Heart right ventricle (tissue), 16 donors: ENCODE measurements at places on chromosomes 12 and 14.

GRCh38 chr14:65159281-65160062, 57.2 kb upstream of the MAX start:
- no peak for DNase-seq

GRCh38 chr14:93975791-93976476, 436 bp downstream of the ASB2 start:
- no peak for DNase-seq

GRCh38 chr12:120846721-120847120, 57.4 kb downstream of the SPPL3 start:
- no peak for DNase-seq

DNA sequence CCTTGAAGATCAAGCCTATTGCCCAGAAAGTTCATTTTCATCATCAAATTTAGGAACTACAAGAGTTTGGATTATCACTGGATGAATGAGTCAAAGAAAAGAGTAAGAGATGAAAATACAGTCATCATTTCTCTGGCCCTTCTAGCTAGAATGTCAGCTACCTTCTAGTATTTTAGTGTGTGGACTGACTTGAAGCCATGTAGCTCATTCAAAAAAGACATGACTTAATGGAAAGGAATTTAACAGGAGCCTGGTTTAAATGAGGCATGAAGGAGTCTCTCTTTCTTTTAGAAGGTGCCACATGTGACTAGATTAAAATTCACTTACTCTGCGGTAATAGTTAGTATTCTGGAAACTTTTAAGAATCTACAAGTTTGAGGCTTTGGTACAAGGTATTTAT, 7.1 kb downstream of the PTHLH start:
- no peak for DNase-seq

- no peak for DNase-seq
These were observed 30.5 kb upstream of the C12orf71 start for GRCh38 chr12:27112871-27113270.

DNA sequence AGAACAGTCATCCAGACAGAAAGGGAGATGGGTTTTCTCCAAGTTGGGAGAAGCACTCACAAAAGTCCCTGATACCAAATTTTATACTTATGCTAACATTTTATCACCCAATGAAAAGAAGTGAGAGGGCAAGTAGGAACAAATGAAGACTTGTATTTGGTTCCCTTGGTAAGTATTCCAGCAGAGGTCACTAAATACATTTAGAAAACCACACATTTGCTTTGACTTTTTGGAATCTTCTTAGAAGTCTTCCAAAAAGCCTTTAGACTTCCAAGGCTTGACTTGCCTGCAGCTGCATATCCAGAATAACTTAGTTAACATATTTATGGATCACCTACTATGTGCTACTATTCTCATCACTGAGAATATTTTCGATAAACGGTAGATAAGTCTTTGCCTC, 3.1 kb upstream of the GYS2 start:
- DNase-seq = no peak

- DNase-seq = no peak
These were observed 302.0 kb upstream of the SYT1 start for GRCh38 chr12:78562368-78563205.

- no peak for DNase-seq
These were observed 341.7 kb downstream of the TMEM121 start for GRCh38 chr14:105867961-105868599.

DNA sequence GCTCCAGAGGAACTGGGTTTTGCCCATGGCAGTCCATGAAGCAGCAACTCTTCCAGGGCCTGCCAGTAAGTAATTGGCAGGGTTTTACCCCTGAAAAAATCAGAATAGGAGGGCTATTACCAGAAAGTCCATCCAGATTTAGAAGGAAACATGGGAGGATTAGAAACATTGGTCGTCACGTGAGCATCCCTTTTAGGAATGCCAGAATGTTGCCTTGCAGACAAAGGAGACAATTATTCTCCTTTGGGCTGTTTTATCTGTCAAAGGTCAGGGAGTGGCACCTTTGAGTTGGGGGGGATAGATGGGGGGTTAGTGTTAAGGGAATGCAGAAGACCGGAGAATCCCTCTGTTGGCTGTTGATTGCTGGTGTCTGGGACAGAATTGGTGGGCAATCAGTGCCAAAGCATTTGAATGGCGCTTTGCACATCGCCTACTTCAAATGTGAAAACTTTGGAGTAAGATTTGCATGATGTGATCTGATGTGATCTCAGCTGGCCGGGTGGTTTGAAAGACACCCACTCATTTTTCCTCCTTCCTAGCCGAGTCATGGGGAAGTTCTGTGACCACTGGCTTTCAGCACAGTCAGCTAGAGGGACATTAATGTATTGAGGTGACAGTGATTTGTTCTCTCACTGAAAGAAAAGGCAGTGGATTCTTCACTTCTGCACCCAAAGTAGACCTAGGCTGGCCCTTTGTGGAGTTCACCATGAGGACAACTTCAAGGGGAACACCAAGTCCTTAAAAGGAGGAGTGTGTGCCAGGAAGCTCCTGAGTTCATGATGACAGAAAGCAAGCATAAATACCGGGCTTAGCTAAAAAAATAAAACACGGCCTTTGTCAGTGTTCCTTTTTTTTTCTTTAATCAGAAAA, 31.4 kb downstream of the FLVCR2 start:
- no peak for DNase-seq

- DNase-seq = no peak
These were observed 743 bp downstream of the PUS1 start for GRCh38 chr12:131929581-131930456.

DNA sequence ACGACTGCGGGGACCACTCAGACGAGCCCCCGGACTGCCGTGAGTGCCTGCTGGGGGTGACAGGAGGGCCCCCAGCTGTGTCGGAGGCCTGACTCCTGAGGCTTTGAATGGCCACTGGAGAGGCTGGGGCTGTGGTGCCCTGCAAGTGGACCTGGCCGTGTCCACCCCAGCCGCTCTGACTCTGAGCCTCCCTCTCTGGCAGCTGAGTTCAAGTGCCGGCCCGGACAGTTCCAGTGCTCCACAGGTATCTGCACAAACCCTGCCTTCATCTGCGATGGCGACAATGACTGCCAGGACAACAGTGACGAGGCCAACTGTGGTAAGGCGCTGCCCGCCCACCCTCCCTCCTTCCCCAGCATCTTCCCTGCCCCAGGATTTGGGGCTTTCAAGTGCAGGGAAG, 16.1 kb upstream of the NXPH4 start:
- DNase-seq = no peak

- DNase-seq = no peak
These were observed 41.9 kb downstream of the CCDC177 start for GRCh38 chr14:69532561-69533340.

DNA sequence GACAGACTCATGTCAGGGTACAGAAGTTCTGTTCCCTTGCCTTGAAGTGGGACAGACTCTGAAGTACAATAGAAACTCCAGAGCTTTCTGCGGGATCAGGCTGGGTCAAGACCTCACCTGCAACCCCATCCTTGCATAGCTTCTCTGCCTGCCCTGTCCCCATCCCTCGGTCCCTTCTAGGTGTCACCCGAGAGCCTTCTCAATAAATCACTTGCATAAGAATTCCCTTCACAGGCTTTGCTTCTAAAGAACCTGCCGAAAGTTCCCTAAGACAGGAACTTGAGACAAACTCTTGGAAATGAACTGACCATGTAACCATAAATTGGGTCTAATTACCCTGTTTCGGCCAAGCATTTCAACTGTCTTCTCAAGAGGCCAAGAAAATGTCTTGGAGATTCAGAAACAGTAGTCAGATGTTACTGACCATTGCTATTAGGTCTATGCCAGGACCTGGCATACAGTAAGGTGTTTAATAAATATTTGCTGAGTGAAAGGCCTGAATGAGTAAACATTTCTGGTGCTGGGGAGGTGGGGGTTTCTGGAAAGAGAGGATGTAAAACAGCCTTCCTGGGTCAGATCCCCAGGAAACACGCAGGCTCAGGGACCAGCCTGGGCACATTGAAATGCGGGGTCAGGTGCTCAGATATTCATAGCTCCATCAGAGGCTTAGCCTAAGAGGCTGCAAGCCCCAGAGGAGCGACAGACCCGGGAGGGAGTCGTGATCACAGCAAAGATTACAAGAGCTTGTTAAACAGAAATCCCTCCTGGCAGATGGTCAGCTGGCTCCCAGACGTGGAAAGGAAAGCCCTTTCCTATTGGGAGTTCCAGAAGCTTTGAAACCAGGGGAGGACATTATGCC, 226.2 kb upstream of the LHX5 start:
- DNase-seq = no peak

DNA sequence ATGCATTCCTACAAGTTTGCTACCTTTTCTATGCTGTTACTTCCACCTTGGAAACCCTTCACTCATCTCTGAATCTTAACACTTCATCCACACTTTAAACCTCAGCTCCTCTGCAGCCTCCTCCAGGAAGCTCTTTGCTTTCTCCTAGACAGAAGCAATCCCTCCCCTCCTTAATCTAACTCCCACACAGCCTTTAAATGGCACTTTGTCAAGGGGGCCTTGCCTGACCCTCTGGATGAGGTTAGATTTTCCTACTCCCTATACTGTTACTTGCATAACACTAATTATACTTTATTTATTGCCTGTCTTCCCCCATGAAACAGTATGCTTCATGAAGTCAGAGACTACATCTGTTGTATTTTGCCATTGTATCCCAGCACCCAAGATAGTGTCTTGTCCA, 394.6 kb downstream of the MED13L start:
- no peak for DNase-seq

GRCh38 chr14:77338302-77338701, 17.5 kb downstream of the GSTZ1 start:
- no peak for DNase-seq

- DNase-seq = no peak
These were observed 110.1 kb upstream of the FAR2 start for GRCh38 chr12:29039013-29039412.

- DNase-seq = no peak
These were observed 320.1 kb downstream of the DAD1 start for GRCh38 chr14:22268875-22269274.

DNA sequence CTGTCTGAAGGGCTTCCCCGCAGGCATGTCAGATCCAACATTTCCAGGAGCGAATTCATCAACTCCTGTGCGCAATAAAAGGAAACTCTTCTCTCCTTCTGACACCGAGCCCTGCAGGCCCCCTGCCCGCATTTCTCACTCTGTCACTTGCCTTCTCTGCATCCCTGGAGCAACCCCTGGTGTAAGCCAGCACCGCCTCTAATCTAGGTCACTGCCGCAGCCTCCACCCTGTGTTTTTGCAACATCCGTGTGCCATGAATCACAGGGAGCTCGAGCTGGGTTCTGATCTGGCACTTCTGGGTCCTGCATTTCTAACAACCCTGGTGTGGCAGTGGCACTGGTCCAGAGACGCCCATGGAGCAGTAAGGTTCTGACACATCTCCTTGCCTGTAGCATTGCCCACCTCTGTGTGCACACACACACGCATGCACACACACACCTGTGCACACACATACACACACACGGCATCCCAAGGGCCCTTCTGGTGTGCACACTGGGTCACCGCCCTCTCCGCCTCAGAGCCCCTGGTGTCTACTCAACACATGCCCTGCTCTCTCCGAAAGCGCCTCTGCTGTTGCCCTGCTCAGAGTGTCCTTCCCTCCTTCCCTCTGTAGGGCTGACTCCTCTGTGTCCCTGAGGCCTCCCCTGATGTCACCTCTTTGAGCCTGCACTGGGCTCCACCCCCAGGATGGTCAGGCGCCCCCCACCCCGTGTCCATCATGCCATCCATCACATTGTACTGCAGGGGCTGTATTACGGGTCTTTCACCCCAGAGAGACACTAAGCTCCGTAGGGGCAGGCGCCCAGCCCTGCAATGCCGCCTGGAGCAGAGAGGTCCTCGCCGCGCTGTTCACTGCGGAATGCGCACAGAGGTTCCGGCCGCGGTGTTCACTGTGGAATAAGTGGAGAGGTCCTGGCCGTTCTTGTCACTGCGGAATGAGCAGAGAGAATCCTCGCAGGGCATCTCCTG, 111.4 kb upstream of the SFSWAP start:
- DNase-seq = no peak

DNA sequence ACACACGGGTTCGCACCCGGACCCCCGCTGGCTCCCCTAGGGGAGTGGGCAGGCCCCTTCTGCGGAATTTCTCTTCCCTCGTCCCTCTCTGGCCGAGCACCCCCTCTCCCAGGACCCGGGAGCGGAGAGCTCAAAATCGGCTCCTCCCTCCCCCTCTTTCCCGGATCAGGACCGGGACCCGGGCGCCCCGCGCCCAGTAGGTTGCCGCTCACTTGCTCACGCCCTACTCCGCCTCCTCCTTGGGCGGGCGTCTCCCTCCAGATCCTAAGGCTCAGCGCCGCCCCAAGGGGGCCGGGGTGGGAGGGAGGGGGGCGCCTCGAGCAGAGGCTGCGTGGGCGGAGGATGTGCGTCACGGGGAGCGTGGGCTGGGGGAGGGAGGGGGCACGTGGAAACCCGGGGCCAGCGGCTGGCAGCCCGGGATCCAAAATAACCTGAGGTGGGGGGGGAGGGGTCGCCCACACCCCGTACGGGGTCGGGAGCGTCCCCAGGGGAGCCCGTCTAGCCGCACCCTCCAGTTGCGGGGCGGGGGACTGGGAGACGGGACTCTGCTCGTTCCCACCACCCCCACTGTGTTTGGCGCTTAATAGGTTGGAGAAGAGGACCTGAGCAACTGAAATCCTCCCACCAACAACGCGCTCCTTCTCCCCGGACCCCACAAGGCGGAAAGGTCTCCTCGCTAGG, 1.8 kb upstream of the NAB2 start:
- peak; percentile 93 for DNase-seq

DNA sequence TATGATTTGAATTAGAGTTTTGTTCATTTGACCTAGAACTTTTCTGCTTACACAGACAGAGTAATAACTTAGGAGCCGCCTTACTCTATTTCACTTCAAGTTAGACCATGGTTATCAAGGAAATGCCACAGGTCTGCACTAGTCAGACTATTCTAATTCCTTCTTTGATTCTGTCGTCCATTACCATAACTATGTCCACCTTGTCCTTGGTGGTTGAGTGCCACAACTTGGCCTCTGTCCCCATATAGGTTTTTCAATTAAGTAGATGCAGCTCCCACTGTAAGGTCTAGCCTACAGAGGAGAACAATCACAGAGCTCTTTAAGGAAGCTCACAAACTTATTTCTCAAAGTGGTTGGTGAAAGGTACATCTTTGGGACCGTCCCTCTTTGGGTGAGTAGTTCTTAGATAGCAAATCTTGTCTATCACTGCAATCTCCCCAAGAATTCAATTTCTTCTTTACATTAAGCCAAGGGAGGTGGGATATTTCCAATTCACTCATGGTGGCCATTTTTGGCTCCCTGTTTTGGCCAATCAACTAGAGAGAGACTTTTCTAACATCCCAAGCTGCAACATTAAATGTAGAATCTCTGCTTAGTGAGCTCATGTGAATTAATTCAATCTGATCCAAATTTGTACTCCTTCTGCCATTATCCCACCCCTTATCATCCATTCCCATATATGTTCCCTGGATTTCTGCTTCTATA, 434.6 kb downstream of the ADAMTS20 start:
- no peak for DNase-seq

- DNase-seq = peak; percentile 30
These were observed 1.5 kb downstream of the DDHD1 start for GRCh38 chr14:53151523-53152183.
